ENCODE measurements at places on chromosomes 11 and 22.

- DNase-seq = no peak
Observed at GRCh38 chr11:103903621-103904323, 132.7 kb upstream of the DDI1 start.

- DNase-seq = no peak
Observed at GRCh38 chr11:115303929-115304531, 200.2 kb downstream of the CADM1 start.

GRCh38 chr11:46930089-46930488 lies 6.5 kb upstream of the CSTPP1 start:
- DNase-seq = no peak

DNA sequence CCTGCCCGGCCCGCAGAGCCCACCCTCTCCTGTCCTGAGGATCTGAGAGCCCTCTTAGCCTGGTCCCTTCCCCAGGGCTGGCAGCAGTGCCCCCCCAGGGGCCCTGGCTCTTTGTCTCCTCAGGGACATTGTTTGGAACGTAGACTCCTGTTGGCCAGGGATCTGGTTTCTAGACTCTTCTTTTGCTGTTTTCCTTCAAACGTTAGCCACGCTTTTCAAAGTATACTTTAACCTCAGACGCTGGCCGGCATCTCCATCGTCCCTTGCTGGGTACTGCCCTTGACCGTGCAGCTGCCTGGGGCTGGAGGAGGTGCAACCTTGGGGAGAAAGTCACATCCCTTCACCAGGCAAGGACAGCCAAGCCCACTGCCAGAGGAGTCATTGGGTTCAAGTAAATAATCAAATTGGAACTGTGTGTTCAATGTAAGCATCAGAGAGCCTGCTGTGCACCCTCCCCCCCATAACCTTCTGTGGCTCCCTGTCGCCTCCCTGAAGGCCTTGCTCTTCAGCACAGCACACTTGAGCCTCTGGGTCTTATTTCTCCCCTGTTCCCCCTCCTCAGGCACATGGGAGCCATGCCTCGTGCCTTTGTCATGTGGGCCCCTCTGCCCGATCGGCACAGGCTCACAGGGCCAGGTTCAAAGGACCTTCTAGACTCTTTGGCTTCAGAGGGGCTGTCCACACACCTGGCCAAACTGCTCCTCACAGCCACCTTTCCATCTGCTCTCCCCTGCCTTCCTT lies 21.8 kb upstream of the WNT7B start:
- DNase-seq = no peak

GRCh38 chr22:27578937-27579617 lies 222.5 kb downstream of the MN1 start:
- DNase-seq = no peak

DNA sequence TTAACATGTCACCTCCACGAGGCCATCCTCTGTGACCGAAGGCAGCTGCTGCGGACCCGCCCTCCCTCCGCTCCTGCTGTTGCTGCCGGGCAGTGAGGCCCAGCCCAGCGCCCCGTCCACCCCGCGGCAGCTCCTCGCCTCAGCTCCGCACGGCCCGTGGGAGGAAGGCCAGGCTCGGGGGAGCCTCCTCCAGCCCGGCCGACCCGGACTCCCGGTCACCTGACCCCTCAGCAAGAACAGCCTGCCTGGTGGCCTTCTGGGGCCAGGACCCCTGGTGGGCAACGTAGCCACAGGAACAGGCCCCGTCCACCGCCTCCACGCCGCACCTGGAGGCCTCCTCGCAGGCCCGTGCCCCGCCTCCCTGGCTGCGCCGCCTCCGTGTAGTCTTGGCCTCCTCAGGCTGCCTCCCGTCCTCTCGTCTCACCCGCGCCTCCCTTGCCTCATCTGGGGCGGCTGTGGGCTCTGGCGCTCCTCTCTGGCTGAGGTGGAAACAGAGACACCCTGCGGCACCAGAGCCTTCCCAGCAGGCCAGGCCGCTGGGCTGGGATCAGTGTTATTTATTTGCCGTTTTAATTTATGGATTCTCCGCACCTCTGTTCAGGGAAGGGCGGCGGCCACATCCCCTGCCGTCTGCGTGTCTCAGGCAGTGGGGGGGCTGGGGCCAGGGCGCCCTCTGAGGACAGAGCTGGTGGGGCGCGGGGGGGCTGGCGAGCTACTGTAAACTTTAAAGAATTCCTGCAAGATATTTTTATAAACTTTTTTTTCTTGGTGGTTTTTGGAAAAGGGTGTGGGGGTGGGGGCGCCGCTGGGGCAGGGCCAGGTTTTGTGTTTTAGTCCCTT lies 25.4 kb downstream of the MOB2 start:
- no peak for DNase-seq

DNA sequence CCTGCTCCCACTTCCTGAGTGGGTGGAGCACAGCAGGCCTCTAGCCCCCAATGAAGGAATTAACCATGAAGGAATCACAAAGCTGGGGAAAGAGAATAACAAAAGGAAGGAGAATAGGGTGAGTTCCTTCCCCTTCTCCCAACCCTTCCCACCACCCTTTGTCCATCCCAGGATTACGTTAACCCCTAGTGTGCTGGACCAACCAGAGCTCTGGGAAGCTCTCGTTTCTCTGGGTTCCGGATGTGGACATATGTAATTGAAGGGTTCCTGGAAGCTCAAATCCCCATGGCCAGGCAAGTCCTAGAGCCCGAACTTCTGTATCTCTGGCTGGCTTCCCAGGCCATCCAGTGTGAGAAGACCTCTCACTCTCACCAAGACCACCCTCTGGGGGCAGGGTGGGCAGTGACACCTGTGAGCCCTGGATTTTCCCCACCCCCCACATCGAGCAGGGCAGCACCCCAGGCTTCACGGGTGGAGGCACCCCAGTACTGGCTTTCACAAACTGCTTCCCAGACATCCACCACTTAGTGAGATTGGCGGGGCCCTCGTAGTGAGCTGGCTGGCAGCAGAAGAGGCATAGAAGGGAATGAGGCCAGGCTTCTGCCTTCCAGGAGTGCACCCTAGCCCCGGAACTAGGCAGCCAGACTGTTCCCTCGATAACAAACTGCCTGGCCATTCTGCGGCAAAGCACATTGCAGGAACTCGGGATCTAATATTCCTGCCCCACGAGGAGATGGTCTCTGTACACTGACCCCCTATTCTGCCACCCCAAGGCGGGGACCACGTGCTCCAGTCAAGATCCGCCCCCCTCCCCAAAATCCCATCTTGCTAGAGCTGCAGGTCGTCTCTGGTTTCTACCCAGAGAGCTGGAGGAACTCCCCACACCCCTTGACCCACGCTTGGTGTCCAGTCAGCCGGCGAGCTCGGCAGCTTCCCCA lies 2.1 kb downstream of the NECTIN1 start:
- no peak for DNase-seq

- DNase-seq = no peak
Observed at GRCh38 chr22:41816241-41816640, 15.8 kb downstream of the CCDC134 start.

GRCh38 chr11:63961608-63962412 lies 12.6 kb upstream of the COX8A start:
- DNase-seq = peak; percentile 64

- no peak for DNase-seq
Observed at GRCh38 chr11:26583550-26583949, 11.5 kb upstream of the MUC15 start.

DNA sequence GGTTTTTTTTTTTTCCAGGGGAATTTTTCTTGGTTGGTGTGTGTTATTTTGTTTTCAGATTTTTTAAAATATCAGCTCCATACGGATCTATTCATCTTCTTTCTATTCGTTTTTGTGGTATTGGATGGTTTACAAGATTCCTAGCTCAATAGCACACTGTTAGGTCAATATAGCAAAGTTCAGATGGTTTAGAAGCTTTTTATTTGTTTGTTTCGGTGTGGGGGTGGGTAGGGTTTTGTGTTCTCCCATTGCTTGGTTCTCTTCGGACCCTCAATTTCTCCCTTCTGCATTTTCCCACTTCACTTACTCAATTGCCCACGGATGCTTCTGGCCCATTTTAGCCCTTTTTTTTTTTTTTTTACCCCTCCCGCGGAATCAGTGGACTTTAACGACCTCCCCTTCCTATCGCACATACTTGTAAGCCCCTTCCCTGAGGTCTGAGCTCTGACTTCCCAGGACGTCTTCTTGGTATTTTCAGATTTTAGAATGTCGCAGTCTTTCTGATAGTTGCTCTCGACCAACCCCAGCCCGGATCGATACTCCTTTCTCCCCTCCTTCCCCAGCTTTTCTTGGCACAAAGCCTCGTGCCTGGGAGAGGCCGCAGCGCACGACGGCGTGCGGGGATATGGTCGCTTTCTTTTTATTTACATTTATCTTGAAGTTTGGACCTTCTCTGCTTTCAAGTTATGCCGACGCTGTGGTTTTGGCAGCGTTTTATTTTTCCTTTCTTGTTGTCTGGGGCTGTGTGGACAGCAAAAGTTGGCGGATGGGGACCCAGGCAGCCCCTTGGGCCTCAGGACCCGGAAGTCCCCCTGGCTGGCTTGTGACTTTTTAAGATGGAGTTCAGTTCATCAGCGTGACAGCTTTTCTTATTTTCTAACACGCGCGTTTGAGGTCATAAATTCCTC lies 4.4 kb upstream of the SPDYC start:
- no peak for DNase-seq

DNA sequence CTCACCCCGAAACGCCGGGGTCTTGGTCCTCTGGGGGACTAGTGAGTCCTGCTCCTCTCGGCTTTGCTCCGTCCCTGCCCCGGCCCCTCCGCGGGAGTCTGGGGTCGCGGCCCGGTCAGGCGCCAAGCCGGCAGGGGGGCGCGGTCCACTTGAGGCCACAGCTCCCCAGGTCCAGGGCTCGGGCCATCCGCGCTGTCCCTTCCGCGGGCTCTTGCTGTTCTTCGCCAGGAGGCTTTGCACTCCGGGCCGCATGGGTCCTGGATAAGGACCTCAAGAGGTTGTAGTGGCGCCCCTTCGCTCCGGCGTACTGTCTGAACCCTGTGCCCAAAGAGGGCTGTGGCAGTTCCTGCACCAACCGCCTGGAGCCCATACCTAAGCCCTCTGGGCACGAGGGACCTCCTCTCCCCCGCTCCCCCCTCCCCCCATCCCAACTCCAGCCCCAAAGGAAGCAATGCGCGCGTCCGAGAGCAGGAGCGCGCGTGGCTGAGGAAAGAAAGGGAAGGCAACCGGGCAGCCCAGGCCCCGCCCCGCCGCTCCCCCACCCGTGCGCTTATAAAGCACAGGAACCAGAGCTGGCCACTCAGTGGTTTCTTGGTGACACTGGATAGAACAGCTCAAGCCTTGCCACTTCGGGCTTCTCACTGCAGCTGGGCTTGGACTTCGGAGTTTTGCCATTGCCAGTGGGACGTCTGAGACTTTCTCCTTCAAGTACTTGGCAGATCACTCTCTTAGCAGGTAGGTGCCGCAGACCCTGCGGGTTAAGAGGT lies at the start of gene ADM:
ADM (plus strand) TSS at position 579 of the 767 bp plus-strand sequence. CDS start 628 bp downstream, outside the sequence.
- DNase-seq = peak; percentile 62

GRCh38 chr11:130465263-130465662 lies 16.8 kb downstream of the ADAMTS15 start:
- DNase-seq = no peak

GRCh38 chr11:41267451-41267850 lies 192.0 kb downstream of the LRRC4C start:
- no peak for DNase-seq

DNA sequence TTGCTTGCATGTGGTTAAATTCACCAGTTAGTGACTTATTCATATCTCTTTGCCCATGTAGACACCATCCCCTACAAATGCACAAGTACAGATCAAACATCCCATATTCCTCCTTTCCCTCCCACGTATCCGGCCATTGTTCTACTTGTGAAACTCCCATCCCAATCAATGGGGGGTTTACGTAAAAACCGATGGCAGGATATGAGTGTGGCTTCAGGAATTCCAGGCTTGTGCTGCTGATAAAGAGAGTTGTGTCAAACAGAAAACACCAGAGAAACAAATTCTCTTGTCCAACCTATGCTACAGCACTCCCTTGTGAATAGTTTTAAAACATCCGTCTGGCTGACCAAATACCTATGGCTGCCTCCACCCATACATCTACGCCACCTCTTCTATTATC lies 15.5 kb downstream of the FLI1 start:
- DNase-seq = no peak

DNA sequence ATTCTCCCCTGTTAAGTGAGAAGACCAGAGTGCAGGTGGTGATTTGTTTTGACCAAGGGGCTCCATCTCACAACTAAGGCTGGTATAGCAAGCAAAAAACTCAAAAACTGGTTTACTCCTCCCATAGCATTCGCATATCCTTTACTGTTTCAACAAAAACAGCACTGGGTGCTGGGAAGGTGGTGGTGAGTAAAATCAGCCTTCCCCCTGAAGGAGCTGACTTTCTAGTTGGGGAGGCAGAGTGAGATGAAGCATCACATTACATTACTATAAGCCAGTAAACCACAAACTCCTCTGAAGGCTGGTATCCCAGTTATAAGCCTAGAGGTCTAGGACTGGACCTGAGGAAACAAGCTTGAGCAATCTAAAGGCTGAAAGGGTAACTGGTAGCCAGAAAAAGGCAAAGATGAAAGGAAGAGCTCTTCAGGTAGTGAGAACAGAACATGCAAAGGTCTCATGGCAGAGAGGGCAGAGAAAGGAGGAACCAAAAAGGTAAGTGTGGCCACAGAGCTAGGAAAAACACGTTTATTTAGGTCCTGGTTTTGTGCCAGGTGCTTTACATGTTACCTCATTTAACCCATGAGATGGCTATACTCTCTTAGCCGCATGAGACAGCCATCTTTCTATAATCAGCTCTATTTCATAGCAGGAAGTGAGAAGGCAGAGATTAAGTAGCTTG lies 22.3 kb downstream of the TMEM123 start:
- no peak for DNase-seq

DNA sequence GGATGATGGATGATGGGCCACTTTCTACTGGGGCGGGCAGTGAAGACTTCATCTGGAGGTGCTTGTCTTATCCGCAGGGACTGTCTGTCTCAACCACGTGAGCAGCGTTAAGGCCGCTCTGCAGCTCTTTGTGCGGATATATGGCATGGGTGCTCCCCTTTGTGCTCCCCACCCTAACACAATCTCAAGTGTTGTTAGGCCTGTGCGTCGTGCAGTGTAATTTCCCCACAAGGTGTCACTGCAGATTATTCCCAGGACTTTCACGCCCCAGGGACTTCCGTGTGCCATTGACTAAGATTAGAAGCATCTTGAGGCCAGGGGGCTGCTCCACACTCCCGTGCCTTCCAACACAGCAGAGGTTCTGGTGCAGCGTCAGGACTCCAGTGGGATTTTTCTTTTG lies 65.3 kb downstream of the TBC1D22A start:
- no peak for DNase-seq

DNA sequence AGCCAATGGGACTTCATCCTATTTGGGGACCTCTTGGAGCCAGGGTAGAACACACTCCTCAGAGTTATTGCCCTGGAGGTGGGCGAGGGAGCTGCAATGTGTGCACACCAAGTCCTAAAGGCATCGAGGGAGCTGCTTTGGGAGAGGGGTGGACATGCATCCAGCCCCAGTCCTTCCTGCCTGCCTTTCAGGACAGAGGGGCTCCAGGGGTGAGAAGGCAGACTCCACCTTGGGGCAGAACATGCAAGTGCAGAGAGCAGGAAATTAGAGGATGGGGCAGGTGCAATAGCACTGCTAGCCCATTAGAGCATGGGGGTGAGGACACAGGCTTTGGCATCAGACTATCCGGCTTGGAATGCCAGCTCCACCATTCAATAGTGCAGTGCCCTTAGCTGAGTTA lies 288.5 kb downstream of the OPCML start:
- DNase-seq = no peak
